Midbrain (tissue), 1 donor: ENCODE measurements at places on chromosomes 7 and 10.
A peak's percentile ranks its signal among the peaks of the same experiment; 100 is the strongest.

- DNase-seq = peak; percentile 1
These were observed 285.6 kb upstream of the POM121L12 start for GRCh38 chr7:52749880-52750279.

DNA sequence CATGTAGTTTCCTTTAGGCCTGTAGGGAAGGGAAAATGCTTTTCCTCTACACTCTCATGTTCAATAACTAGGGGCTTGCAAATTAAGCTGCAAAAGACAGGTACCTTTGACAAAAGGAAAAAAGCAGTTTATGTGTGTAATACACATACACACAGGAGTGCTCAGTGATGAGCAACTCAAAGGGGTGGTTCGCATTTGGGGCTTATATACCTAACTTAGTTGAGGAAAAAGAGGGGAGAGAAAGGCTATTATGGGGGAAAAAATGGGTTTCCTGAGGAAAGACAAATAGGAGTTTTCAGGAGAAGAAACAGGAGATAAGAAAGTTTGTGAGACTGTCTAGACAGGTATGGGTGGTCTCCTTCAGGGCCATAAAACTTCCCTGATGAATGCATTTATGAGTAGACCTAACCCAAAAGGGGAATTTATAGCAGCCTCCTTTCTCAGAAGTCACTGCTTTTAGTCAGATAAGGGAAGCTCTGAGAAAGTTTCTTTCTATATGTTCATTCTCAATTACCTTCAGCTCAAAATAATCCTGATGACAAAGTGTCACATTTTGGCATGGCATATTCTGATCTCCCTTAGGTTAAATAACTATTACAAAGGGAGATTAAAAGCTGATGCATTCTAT lies 55.2 kb upstream of the EZH2 start:
- no peak for DNase-seq

DNA sequence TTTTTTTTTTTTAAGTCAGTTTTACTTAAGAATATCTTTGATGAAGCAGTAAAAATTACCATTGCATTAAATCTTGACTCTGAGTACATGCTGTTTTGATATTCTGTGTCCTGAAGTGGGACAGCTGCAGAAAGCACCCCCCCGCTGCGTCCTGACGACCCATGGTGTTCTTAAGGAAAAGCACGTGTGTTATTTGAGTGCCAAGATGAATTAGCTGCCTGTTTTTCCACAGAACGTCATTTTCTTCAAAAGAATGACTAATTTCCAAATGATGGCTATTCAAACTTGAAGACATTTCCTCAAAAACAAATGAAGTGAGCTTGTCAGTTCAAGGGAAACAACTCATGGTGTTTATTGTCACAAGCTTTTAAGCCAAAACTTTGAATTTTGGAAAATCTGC lies 45.9 kb downstream of the CREM start:
- DNase-seq = no peak

GRCh38 chr10:71232089-71232998 lies 20.0 kb downstream of the UNC5B start:
- DNase-seq = peak; percentile 95

- DNase-seq = no peak
These were observed 207.5 kb downstream of the ARHGAP12 start for GRCh38 chr10:31721096-31721495.

DNA sequence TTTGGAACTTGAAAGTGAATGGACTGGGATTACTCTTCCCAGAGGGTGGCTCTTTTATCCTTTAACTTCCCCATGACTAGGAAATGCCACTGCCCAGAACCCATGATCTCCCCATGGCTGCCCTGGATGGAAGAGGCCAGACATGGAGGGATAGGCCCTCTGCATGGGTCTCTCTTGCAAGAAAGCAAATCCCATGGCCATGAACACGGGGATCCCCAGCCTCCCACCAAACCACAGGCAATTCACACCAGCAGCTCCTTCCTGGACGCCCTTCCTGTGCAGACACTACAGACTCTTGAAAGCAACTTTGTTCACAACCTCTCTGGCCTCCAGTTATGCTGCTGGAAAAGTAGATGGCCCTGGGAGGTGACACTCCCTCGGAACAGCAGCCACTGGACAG lies 55.0 kb downstream of the EBF3 start:
- DNase-seq = no peak

DNA sequence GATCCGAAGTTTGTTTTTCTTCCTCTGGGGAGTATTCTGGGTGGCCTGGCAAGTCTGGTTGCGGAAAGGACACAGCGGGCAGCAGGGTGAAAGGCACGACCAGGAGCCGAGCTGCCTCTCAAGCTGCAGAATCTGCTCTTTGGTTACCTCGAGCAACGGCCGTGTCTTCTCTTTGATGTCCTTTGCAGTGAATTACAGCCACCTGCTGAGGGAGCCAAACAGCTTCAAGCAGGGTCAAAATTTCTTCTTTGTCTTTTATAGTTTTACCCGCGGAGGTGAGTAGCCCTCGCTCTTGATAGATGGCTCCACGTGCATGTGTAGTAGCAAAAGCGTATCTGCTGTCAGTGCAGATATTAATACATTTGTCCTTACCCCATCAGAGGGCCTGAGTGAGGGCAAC lies 177.3 kb upstream of the MBL2 start:
- DNase-seq = no peak

DNA sequence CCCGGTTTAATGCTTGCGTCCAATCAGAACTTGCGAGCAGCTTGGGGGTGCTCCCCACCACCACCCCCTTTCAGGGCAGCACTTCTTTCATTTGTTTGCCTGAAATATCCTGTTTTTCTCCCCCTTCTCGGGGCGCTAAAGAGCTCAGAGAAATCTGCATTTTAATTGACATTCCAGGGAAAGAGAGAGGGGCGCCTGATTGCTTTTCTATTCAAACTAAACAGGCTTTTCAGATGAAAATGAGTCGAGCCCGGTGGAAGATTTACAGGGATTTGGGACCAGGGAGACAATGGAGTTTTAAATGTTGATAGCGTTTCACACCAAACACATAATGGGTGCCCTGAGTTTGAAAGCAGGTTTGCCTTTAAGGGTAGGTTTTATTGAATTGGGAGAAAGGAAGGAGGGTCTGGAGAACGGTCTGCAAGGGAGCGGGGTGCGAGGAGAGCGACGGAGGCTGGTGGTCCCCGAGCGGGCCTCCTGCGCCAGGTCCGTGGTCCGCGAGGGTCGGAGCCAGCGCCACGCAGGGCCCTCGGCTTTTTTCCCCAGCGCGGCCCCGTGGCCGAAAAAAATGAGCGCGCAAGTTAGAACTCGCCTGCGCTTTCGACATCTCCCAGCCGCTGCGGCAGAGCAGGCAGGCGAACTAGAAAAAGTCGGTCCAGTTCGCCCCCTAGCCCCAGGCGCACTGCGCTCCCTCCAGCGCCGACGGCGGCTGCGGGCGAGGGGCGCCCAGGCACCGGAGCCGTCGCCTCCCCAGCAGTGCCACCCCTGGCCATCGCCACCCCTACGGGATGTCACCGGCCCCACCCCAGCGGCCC lies 1.3 kb downstream of the FGFR2 start:
- peak; percentile 75 for DNase-seq

DNA sequence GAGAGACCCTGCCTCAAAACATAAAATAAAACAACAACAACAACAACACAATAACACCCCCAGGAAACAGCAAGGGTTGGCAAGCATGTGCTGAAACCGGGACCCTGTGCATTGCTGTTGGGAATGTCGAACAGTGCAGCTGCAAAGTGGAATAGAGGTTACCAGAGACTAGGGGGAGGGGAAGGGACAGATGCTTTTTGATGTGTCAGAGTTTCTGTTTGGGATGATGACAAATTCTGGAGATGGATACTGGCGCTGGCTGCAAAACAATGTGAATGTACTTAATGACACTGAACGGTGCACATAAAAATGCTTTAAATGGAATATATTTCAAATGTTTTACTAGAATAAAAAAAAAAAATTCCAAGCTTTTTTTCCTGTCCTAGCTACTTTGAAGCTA lies 241.8 kb downstream of the TEX36 start:
- no peak for DNase-seq

- DNase-seq = no peak
These were observed 85.6 kb upstream of the ANLN start for GRCh38 chr7:36304099-36304425.

GRCh38 chr10:23099816-23100215 lies 4.4 kb downstream of the MSRB2 start:
- no peak for DNase-seq

GRCh38 chr7:156334636-156335035 lies 305.9 kb upstream of the RNF32 start:
- DNase-seq = no peak

DNA sequence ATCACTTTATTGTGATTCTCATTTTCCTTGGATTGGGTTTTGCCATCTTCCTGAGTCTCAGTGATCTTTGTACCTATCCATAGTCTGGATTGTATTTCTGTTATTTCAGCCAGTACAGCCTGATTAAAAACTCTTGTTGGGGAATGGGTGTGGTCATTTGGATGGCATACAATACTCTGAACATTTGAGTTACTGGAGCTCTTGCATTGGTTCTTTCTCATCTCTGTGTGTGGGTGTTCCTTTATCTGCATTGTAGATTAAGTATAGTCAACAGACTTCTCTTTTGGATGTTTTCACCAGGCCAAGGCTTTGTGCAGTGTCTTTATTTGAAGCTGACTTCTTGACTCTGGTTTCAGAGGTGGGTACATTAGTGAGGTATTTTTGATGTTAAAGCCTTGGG lies 42.2 kb downstream of the RUNDC3B start:
- DNase-seq = no peak

DNA sequence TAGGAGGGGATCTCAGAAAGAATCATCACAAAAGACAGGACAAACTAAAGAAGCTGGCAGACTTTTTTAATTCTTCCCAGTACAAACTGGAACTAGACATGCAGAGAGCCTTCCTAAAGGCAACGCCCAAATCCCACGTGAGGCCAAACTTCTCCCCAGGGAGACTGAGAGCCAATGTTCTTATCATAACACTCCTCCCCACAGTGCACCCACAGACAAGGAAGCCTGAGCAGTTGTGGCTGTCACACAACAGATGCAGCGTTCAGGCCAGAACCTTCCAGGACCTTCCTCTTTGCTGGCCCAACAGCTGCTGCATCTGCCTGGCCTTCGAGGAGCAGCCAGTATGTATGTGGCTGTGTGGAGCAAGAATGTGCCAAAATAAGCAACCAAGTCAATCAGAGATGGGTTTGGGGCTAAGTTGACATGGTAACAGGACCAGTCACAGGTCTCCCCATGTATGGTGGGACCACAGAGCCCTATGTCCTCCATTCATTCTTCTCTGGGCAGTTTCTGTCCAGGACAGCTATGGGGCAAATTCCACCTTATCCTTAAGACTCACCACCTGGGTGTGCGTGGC lies 34.9 kb downstream of the SRPK2 start:
- no peak for DNase-seq

DNA sequence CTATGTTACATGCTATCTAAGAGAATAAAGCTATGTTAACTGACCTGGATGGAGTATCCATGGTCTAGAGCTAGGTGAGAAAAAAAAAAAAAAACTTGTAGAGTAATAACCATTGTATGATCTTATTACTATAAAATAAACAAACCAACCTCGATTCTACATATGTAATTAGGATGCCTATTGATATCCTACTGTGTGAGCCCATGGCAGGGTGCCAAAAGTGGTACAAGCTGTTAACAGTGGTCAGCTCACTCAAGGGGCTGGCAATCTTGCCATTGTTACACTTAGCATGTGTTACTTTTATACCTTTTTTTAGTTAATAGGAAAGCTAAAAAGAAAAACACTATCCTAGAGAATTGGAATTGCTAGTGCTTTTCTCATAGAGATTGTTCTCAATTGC lies 13.5 kb upstream of the IL6 start:
- DNase-seq = no peak

DNA sequence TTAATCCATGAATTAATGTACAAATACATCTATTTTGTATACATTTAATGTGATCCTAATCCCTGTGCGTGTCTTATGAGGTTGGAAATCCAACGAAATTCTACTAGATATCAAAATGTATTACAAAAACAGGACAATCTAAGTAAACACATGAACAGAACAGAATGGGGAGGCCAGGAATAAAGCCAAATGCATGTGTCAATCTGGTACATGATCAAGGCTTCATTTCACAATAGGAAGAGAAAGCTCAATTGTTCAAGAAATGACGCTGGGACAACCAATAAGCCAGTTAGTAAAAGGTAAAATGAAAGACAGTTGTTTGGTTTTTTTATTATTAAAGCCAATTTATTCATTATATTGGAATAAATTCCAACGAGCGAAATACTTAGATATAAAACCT lies 83.0 kb downstream of the COL13A1 start:
- DNase-seq = peak; percentile 41

DNA sequence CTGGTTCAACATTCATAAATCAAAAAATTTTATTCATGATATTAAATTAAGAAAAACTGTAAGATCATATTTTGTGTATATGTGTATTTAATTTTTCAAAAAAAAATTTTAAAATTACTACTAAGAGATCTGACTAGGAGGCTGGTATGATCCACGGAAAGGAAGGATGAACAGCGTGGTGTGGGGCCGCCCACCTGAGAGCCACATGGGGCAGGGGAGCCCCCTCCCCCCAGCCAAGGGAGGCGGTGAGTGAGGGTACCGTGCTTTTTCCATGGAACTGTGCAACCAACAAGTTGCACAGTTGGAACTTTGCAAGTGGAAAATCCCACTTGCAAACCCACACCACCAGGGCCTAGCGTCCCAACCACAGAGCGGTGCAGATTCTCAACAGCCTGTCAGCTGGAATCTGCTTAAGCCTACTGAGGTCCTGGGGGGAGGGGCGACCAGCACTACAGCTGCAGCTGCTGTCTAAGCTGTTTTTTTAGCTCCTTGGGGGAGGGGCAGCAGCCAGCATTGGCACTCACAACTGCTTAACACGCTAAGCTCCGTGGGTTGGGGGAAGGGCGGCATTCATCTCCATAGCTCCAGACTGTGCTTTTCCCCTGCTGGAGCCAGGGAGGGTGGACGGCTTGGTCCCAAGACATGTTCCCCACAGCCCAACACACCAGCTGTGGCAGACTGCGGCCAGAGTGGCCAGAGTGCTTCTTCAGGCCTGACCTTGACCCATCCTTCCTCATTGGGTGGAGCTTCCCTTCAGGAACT lies 94.2 kb upstream of the IGFBP3 start:
- no peak for DNase-seq

GRCh38 chr10:4656576-4657194 lies 169.3 kb upstream of the AKR1E2 start:
- DNase-seq = peak; percentile 53

GRCh38 chr10:132507409-132507955 lies 30.1 kb upstream of the INPP5A start:
- DNase-seq = no peak

DNA sequence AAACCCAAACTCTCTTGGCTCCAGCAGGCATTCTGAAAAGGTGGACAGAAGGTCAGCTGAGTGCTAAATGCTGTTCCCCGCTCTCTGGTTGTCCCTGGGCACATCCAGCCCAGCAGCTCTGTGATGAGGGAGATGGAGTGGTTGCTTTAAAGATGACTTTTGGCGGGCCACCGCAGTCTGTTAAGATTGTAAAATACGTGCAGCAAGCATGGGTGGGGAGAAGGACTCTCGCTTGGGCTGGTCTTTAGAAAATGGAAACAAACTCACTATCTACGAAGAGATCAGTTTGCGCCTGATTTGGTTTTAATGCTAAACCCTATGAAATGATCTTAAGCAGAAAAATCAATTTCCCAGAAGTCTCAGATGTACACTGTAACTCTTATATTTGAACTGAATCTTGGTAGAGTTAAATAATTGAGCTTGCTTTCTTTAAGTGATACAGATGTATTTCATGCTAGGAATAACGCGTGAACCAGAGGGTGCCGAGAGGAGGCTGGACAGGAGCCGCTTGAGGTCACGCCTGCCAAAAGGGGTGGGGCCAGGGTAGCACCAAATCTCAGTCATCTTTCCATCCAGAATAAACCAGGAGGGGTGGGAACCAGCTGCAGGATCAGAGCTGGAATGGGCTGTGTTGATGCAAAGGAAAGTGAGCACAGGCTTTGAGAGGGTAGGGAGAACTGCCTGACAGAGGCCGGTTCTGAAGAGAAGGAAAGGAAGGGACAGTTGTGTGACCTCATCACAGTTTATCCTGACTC lies 170.2 kb upstream of the MKI67 start:
- no peak for DNase-seq
